ENCODE measurements at places on chromosomes 11 and 22. TPM values are rescaled to one million over a fixed set of nuclear protein-coding genes. Genes with fewer than 3 reads are reported as not detected.

GRCh38 chr22:47176573-47177333, 414.3 kb downstream of the TBC1D22A start:
- peak; percentile 77 for DNase-seq

GRCh38 chr22:37639070-37639760, at the start of gene SH3BP1:
Gene SH3BP1 (plus strand): TSS chr22:37639669. CDS start chr22:37639788, 119 bp downstream.
- DNase-seq, result no peak

Gene SHANK3
- total RNA-seq, result 7.5 TPM

GRCh38 chr11:46277622-46278386, at the start of gene CREB3L1:
Gene CREB3L1 (plus strand): TSS chr11:46277662. CDS start chr11:46278112, 450 bp downstream.
- DNase-seq, result no peak

GRCh38 chr11:47856186-47856585, 8.0 kb upstream of the NUP160 start:
- no peak for DNase-seq

Gene CNTN5
- not detected for total RNA-seq

- DNase-seq, result no peak
These were observed 1.6 kb upstream of the CCDC188 start for GRCh38 chr22:20152464-20152890.

DNA sequence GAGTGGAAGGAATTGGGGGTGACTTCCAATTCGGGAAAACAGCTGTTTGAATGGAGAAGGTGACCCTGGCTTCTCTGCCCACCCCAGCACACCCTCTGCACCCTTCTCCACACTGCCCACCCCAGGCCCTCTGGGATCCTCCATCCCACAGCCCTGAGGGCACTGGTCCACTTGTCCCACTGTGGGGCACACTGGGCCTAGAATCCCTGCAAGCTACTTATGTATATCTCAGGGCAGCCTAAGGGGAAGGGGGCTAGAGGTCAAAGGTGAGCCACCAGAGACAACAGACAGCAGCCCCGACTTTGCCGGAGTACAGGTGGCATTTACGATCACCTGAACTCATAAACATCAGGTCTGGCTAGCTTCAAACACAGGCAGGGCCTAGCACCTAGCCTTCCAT, 673 bp upstream of the SCUBE2 start:
- no peak for DNase-seq

DNA sequence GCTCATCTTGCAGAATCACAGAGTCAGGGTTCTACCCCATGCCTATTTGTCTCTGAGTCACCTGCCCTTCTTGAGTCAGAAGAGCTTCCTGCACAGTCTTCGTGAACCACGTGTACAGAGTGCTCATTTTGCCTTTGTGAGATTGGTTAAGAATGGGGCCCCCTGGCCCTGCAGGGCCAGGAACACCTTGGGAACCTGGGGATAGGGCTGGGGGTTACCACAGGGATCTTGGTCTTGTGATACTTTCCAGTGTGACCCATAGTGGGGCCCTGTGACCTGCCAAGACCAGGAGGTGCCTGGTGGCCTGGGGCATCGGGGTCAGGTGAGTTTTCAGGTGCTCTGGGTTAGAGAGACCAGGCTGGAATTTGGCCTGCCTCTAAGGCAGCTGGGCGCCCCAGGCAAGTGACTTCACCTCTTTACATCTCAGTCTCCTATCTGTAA, 9.4 kb downstream of the TMPRSS13 start:
- peak; percentile 41 for DNase-seq

- no peak for DNase-seq
These were observed 14.0 kb upstream of the PARVG start for GRCh38 chr22:44166498-44167276.

Gene TSGA10IP
- total RNA-seq, result not detected

Gene TCN2
- 11.5 TPM for total RNA-seq

DNA sequence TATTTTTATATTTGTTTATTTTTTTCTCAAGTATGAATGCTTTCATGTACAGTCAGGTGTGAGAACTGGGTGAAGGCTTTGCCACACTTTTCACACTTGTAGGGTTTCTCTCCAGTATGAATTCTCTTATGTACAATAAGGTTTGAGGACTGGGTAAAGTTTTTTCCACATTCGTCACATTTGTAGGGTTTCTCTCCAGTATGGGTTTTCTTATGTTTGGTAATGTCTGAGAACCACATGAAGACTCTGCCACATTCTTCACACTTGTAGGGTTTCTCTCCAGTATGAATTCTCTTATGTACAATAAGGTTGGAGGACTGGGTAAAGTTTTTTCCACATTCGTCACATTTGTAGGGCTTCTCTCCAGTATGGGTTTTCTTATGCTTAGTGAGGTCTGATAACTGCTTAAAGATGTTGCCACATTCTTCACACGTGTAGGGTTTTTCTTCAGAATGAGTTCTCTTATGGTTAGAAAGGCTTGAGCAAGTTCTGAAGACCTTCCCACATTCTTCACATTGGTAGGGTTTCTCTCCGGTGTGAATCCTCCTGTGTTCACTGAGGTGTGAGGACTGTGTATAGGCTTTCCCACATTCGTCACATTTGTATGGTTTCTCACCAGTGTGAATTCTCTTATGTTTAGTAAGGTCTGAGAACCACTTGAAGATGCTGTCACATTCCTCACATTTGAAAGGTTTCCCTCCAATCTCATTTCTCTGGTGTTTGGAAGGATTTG, 19.7 kb downstream of the ZNF195 start:
- DNase-seq, result no peak

- DNase-seq, result peak; percentile 79
These were observed 14.3 kb upstream of the EFCAB6 start for GRCh38 chr22:43826142-43827002.

Gene OSBP2
- 3.6 TPM for total RNA-seq

- DNase-seq, result no peak
These were observed 19.9 kb downstream of the ASCL2 start for GRCh38 chr11:2250485-2250884.
